ENCODE measurements at places on chromosomes 7 and 10. TPM values are rescaled to one million over a fixed set of nuclear protein-coding genes. Genes with fewer than 3 reads are reported as not detected.

PSMA2 gene
- 184 TPM for total RNA-seq

DNA sequence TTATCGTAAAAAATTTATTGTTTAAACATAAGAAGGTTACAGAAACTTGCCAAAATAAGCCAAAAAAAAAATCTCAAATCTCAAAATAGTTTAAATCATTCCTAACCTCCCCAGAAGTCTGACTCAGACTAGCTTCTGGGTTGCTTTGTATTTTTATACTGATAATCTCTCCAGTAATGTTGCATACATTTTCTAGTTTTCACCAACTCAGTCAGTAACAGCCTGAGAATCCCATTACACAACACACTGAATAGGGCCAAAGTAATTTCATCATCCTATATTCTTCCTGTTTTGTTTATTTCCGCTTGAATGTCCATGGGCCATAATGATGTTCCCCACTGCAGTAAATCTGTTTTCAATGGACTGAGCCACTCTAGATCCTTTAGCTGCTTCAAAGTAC is 478.5 kb downstream of the GPAM start:
- H3K36me3 ChIP-seq = no peaks in the 10 kb centered on the region
- H3K4me1 ChIP-seq = no peaks in the 10 kb centered on the region
- no peak overlapping the region for H3K4me3 ChIP-seq
- H3K27ac ChIP-seq = no peak overlapping the region

DNA sequence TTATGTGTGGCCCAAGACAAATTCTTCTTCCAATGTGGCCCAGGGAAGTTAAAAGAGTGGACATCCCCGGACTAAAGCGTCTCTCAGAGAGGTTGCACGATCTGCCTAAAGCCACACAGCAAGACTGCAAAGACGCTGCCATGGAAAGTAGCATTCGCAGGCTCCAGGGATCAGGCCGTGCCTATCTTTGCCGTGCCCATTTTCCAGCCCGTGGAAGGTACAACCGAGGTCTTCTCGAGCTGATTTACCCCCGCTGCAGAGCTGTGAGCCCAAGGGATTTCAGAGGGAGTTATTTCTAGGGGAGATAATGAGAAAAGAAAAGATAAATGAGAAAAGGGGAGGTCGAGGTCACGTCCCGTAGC is 1.0 kb upstream of the NYAP1 start:
- DNase-seq = no peak
- peaks cover 70% of the 10 kb centered on the region for H3K4me1 ChIP-seq

- no peaks in the 10 kb centered on the region for H3K27me3 ChIP-seq
- H3K27ac ChIP-seq = no peak overlapping the region
- DNase-seq = peak; percentile 44
- no peaks in the 10 kb centered on the region for H3K4me1 ChIP-seq
- peaks cover 96% of the 10 kb centered on the region for H3K36me3 ChIP-seq
- H3K4me3 ChIP-seq = no peak overlapping the region
Observed at GRCh38 chr7:152145853-152146466, 120.5 kb downstream of the GALNT11 start.

DNA sequence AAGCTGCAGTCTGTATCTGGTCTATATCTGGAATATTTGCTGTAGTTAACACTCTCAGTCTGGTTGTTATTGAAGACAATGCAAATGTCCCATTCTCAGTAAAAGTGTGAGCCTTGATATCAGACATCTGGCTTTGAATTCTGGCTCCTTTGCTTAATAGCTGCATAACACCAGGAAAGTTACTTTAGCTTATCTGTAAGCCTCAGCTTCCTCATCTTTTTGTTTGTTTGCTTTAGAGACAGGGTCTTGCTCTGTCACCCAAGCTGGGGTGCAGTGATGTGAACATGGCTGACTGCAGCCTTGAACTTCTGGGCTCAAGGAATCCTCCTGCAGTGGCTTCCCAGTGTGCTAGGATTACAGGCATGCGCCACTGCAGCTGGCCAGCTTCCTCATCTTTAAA is 41.3 kb downstream of the CNNM2 start:
- peaks cover 15% of the 10 kb centered on the region for H3K4me1 ChIP-seq
- peak; percentile 11 for DNase-seq
- no peak overlapping the region for H3K4me3 ChIP-seq
- no peaks in the 10 kb centered on the region for H3K27me3 ChIP-seq
- no peak overlapping the region for H3K27ac ChIP-seq

Measured in K562 (cell line).